ENCODE measurements at places on chromosomes 4 and X.

GRCh38 chr4:75696071-75696470 is 22.9 kb upstream of the G3BP2 start:
- no peak for DNase-seq

DNA sequence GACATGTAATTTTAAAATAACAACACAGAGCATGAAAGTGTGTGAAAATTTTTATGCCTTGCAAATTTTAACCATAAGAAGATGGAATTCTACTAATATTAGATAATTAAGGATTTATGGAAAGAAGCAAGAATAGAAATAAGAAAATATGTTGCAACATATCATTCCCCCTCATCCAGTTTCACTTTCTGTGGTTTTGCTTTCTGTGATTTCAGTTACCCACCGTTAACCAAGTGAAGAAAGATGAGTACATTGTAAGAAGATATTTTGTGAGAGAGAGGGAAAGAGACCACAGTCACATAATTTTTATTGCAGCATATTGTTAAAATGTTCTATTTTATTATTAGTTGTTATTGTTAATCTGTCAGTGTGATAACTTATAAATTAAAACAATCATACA is 77.9 kb downstream of the ADAM29 start:
- no peak for DNase-seq

DNA sequence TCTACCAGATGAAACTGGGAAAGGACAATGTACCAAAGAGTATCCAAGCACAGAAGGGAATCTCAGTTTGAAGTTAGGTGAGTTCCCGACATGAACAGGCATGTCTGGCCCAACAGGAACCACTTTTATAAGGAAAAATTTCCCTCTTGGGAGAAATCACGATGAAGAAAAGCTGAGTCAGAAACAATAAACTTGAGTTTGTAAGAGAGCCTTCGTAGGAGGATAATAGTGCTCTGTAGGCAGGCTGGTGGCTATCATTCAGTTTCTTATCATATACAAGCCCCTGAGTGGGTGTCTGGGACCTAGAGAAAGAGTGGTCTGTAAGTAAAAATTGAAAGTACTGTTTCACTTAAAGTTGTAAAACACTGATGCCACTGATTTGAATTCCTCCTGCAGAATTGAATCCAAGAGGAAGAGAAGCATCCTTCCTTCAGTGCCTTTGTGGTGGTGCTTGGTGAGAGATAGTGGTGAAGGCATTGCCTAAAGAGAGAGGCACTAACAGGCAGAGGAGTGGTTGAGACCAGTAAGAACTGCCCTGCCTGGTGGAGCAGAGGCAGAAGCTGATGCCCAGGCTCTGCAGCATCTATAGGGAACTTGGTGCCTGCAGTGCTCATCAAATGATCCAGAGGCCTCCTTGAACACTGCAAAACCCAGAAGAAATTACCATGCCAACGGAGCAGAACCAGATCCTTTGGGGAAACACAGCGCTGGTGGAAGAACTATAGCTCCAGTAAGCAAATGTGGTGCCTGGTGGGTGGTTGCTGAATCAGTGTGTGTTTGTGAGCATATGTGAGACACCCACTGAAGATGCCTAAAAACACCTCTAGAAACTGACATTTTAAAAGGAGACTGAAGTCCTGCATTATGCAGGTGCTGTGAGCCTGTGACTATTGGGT is 31.7 kb upstream of the METAP1 start:
- no peak for DNase-seq

DNA sequence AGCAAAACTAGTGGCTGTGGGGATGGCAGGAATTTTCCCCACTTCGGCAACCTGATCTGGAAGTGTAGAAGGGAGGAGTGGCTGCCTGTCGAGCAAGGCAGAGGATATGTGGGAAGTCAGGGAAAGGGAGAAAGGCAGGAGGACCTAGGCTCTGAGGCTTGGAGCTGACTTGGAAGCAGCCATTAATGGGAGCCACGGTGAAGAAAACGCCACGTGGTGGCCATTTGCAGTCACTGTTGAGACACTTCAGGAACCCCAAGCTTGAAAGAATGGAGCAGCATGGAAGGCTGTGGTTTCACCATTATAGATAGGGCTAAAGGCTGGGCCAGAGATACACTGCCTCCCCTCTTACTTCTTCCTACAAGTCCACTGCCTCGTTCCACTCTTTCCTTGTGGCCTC is 41.8 kb upstream of the MAML3 start:
- DNase-seq = no peak

- DNase-seq = no peak
Measured at GRCh38 chr4:154916068-154916467, 135.0 kb downstream of the RBM46 start.

DNA sequence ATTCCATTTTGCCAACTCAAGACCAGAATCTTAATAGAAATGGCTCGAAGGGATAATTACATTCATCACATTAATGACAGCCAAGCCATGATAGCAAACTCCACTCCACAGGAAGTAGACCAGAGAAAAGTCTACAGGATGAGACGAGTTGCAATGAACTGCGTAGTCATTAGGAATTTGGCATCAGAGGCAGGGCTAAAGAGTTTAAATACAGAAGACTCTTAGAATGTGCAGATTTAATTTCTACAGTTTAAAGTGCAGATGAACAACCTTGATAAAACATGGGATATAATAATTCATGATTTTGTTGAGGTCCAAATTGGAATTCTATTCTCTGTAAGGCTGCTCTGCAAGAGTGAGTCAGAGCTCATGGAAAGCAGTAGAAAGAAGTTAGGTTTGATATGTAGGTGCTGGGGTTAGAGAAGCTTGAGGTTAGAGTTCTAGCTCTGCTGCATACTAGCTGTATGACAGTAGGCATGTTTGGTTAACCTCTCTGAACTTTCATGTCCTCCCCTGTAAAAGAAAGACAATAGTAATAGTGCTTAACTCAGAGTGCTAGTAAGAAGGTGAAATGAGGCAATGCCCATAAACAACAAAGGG is 32.2 kb downstream of the LNX1 start:
- DNase-seq = no peak

DNA sequence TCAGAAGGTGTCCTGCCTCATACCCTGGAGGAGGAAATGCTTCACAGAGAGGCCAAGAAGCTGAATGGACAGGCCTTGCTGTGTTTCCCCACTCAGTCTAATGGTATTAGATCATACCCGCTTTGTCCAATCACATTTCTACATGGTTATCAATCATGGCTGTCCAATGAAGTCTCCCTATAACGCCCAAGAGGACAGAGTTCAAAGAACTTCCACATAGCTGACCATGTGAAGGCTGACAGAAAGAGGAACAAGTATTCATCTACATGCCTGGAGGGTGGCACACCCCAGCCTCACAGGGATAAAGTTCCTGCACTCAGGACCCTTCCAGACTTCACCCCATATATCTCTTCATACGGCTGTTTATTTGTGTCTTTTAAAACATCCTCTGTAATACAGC is 123.4 kb downstream of the MANBA start:
- no peak for DNase-seq

DNA sequence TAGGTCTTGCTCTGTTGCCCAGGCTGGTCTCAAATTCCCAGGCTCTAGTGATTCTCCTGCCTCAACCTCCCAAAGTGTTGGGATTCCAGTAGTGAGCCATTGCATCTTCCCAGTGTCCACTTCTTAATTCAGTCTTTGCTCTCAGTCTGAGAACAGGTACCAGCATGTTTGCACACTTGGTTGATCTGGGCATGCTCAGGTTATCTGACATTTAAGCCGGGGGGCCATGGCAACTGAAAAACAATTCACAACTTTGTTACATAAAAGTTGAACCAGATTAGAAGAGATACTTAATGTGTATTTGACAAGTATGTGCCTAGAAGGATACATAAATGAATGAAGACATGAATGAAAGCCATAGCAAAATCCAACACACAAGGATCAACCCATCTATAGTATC is 39.0 kb downstream of the FGFBP1 start:
- DNase-seq = no peak

DNA sequence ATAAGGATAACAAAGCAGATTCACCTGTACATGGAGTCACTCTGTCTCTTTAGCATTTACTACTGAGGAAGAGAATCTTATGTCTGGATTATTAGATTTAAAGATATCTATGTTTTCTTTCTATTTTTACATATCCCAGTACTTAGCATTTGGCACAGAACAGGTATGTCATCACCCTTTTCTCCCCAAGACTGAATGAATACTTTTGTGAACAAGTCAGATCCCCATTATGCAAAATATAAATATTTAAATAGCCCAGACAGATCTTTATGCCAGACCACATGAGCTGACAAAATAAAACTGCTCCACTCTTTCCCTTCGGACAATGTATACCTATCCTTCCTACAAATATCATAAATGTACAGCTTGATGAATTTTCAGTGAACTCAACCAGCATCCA is 94.5 kb downstream of the CASK start:
- DNase-seq = no peak
